Keratinocyte (primary cell): ENCODE measurements at places on chromosomes 3 and 15.

DNA sequence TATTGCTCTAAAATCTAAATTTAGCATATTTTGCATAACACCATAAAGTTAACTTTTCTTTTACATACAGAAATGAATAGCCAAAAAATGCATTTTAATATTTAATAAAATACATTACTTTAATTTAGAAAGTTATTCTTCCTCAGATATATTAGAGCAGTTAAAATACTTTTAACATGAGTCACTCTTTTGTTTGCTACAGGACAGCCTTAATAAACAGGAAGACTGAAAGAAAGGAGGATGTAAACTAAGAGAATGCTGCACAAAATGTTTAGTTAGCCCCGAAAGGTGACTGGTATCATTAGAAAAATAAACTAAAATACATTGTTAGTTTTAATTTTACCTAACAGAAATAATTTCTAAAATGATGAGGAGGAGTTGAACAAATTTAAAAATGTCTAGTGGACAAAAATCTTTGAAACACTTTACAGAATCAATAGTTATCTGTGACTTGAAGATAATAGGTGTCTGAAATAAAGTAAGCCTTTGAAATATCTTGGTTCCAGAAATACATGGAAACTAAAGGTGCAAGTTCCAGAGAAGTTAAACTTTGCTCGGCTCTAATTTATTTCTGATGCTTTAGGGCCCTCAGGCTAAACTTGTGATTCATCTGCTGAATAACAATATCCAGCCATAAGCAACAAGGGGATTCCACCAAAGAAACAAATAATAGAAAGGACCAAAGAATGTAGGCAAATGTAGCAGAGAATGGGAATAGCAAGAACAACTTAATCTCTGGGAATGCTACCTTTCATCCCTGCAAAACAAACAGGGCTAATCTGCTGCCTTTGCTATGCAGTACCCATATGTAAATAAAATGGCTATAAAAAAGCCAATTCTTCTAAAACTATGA, 138.3 kb upstream of the UBP1 start:
- peaks cover 5% of the 10 kb centered on the region for H3K36me3 ChIP-seq
- peak; percentile 21 for DNase-seq
- H3K27ac ChIP-seq, result peak overlapping the region; percentile 37
- H3K4me3 ChIP-seq, result no peak overlapping the region

- no peak for DNase-seq
- H3K27ac ChIP-seq, result no peak overlapping the region
- H3K27me3 ChIP-seq, result no peaks in the 10 kb centered on the region
- H3K36me3 ChIP-seq, result no peaks in the 10 kb centered on the region
Measured at GRCh38 chr3:115704661-115705338, 81.5 kb downstream of the GAP43 start.

GRCh38 chr15:49709646-49710214, 88.9 kb downstream of the DTWD1 start:
- H3K4me1 ChIP-seq, result no peaks in the 10 kb centered on the region
- DNase-seq, result no peak
- no peaks in the 10 kb centered on the region for H3K27me3 ChIP-seq

DNA sequence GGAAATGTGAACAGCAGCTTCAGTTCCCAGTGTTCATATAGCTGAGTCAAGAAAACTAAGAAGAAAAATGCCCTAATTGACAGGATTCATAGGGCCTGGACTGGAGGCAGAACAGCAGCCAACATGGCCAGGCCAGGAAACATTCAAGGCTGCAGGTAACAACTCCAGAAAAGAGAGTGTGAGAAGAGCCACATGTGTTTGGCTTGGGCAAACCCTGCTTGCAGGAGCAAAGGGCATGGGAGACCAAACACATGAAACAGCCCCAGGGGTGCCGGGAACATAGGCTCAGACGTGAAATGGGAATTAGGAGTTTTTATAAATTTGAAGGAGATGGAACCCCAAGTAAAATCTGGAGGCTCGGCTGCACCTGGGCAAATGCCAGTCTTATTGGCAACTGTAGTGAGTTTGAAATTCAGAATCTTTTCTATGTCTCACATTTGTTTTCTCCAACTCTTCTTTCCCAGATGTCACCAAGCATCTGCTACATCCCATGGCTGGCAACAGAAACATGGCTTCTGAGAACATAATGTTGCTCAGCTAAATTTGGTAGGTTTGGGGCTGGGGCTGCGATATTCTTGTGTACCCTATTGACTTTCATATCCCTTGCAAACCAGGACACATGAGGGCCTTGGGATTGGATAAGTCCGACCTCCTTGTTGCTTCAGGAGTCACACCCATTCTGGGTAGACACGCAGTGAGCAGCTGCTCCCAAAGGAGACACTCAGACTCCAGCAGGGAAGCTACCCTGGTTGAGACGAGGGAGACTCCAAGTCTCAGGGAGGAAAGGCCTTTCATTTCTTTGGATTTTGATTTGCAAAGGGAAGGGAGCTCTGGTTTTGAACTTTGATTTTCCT, 98.9 kb upstream of the CLSTN2 start:
- H3K4me1 ChIP-seq, result no peaks in the 10 kb centered on the region
- no peak for DNase-seq
- no peaks in the 10 kb centered on the region for H3K36me3 ChIP-seq
- H3K27me3 ChIP-seq, result peaks cover 6% of the 10 kb centered on the region

DNA sequence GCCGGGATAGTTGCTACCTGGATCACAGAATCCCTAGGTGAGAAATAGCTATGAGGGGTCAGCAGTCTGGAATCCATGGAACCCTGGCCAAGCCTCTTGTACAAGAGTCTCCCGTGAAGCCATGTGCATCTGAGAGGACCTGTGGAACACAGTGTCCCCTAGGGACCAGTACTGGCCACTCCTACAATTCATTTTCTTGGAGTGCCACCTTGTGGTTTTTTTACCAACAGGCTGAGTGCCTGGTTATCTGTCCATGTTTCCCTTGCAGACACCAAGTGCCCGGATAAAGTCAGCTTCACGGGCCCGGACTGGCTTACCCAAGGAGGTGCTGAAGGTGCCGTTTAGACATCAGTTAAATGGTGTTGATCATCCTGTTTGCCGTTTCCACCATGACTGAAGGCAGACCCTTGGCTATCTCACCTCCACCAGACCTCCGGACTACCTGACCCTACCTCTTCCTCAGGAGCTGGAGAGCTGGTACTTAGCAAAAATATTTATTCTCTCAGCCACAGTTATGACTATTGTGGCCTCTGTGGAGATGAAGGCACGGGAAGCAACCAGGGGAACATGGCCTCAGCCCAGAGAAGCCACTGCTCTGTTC, 93.9 kb downstream of the RBPMS2 start:
- no peak overlapping the region for H3K27ac ChIP-seq
- no peak overlapping the region for H3K4me3 ChIP-seq
- no peaks in the 10 kb centered on the region for H3K4me1 ChIP-seq
- no peak for DNase-seq
- no peaks in the 10 kb centered on the region for H3K27me3 ChIP-seq

DNA sequence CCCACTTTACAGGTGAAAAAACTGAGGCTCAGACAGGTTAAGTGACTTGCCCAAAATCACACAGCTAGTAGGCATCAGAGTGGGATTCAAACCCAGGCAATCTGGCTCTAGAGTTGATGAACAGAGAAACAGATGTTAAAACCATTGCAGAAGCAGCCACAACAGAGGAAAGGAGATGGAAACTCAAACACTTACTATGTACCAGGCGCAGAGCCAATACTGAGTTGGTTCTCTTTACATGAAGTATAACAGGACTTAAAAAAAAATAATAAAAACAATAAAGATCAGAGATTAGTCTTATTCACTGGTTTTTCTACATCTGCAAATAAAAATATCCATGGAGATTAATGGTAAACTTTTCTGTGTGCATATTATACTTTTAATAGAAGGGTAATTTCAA, 84.9 kb upstream of the SPATA12 start:
- no peak for DNase-seq
- no peaks in the 10 kb centered on the region for H3K27me3 ChIP-seq
- H3K27ac ChIP-seq, result no peak overlapping the region

DNA sequence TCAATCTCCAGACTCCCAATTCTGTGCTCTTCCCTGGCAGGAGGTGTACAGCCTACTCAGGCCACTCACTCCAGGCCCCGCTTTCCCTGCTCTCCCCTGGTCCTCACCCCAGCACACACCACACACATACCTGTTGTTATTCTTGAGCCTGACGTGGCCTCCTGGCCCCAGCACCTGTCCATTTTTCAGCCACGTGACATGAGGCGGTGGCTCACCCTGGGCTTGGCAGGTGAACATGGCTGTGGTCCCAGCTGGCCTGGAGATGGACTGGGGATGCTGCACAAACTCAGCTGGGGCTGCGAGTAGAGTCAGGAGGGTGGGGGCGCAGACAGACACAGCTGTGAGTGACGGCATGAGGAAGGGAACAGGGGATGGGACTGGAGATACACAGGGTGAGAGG, 27.3 kb downstream of the RNU5B-1 start:
- H3K4me3 ChIP-seq, result no peak overlapping the region
- H3K36me3 ChIP-seq, result no peaks in the 10 kb centered on the region
- no peak overlapping the region for H3K27ac ChIP-seq
- peaks cover 30% of the 10 kb centered on the region for H3K27me3 ChIP-seq
